Stimulated activated CD4-positive, alpha-beta T cell treated with anti-CD3 and anti-CD28 coated beads, Interleukin-12 subunit alpha, Interleukin-12 subunit beta, amount 100 ng/mL, for 48 hours (primary cell): ENCODE measurements at places on chromosomes 3 and 15.

DNA sequence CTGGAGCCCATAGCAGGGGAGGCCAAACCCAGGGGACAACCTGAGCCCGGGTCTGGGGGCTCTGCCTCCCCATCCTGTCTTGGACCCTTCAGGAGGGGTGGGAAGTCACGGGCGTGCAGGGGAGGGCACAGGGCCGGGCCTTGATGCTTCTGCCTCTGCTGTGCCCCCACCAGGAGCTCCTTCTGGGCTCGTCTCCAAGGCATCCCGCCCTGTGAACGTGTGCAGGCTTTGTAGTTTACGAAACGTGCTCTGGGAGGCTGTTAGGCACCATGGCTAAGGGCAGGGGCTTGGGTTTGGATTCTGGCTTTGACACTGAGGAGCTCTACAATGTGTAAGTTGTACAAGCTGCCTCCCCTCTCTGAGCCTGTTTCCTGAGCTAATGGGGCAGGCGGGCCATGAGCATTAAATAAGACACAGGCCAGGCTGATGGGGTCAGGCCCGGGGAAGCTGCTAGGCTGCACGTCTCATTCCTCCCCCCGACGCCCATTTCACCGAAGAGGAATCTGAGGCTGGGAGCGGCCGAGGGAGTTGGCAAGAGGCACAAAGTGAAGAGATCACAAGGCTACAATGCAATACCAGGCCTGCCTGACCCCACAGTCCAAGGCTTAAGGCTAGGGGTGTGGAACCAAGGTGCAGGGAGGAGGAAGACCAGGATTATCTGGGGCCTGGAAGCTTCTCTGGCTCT lies 19.6 kb downstream of the PLXND1 start:
- DNase-seq = no peak

GRCh38 chr15:63044077-63044644 lies 1.6 kb downstream of the TPM1 start:
- no peak for DNase-seq

- peak; percentile 49 for DNase-seq
These were observed 7.7 kb downstream of the LRRC2 start for GRCh38 chr3:46558184-46559043.

DNA sequence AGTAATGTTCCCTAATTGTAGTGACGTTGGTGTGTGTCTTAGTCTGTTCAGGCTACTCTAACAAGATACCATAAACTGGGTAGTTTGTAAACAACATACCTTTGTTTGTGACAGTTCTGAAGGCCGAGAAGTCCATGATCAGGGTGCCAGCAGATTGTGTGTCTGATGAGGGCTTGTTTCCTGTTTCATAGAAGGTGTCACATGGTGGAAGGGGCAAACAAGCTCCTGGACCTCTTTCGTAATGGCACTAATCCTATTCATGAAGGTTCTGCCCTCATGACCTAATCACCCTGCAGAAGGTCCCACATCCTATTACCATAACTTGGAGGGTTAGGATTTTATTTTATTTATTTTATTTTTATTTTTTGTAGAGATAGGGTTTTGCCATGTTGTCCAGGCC lies 11.1 kb downstream of the ATXN7 start:
- DNase-seq = no peak

DNA sequence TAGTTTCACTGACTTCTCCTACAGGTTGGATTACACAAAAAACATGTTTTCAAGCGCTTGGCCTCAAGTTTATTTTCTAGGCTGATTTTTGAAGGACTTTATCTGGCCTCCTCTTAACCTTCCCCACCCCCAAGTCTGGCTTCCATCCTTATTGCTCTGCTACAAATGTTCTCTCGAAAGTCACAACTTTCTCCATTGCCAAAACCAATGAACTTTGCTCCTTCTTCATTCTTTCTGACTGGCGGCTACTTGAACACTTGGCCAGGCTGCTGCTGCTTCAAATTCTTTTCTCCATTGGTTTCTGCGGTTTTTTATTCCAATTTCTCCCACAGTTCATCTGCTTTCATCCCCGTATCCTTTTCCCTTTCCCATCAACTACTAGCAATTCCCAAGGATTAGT lies 106.6 kb downstream of the TOP2B start:
- no peak for DNase-seq
